Activated naive CD4-positive, alpha-beta T cell treated with anti-CD3 and anti-CD28 coated beads, Interleukin-2, amount 50 U/mL, for 16 hours (primary cell): ENCODE measurements at places on chromosomes 7 and 10.

- no peak for DNase-seq
Measured at GRCh38 chr7:81674431-81674830, 95.4 kb downstream of the HGF start.

DNA sequence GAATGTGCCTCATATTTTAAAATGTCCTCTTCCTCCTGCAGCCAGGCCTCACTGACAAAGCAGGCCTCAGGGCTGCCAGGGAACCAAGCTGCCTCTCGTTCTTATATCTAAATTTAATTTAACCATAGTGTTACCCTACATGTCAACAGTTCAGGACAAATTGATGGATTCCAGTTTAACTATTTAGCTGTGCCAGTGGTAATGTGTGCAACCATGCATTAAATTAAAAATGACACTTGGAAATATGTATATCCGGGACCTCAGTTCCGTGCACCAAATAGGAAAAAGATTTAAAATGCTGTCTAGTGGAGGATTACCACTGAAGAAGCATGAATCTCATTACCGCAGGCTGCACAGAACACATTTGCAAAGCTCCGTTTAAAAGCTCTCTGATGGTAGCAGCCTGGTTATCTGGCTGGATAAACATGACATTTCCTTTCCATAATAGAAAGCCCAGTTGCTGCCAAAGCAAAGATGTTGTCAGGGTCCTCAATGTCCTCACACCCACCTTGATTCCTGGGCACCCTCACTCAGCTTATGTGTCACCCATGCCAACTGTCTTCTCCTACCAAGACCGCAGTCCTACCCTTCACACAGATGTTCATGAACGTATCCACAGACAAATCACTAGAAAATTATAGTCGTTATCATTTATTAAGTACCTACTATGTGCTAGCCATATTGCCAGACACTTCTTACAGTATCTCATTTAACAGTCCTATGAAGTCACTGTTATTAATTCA lies 73.3 kb upstream of the FRMD4A start:
- no peak for DNase-seq

DNA sequence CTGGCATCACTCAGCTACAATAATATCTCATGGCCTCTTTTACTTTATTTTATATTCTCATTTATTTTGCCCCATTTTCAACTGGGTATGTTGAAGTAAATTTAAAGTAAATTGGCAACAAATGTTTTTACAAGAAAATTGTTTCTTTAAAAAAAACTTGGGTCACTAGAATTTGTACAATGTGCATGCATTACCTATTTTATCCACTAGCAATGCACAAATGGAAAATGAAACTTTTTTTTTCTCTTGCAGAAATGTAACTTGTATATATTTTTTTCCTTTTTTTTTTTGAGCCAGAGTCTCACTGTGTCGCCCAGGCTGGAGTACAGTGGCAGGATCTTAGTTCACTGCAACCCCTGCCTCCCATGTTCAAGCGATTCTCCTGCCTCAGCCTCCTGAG lies 10.3 kb upstream of the H2AZ2 start:
- DNase-seq: no peak

- no peak for DNase-seq
Measured at GRCh38 chr7:51325261-51325676, 8.7 kb upstream of the COBL start.

GRCh38 chr10:46560952-46561351 lies 4.5 kb upstream of the GPRIN2 start:
- DNase-seq: no peak
